ENCODE measurements at places on chromosomes 13 and 19.

GRCh38 chr19:3570606-3571011 lies 2.1 kb upstream of the HMG20B start:
- no peak for DNase-seq

GRCh38 chr13:84659359-84659661 lies 777.0 kb upstream of the SLITRK1 start:
- DNase-seq: no peak

DNA sequence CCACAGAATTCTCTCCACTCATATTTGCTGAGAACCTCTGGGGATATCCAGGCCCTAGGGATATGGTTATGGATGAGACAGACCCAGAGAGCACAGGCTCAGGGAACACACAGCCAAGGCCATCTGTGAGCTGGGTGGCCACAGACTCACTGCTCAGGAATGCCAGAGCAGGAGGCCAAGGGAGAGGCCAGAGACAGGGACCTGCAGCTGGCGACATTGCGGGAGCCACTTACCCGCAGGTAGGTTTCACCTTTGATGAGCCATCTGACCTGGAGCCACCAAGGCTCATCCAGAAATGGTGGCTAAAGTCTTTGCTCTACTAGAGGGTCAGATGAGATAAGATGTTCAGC lies 29.4 kb downstream of the CCNE1 start:
- DNase-seq: no peak

- no peak for DNase-seq
Measured at GRCh38 chr19:38850976-38851621, 1.3 kb upstream of the HNRNPL start.

- DNase-seq: no peak
Measured at GRCh38 chr19:52296400-52296772, 583 bp upstream of the ZNF480 start.

DNA sequence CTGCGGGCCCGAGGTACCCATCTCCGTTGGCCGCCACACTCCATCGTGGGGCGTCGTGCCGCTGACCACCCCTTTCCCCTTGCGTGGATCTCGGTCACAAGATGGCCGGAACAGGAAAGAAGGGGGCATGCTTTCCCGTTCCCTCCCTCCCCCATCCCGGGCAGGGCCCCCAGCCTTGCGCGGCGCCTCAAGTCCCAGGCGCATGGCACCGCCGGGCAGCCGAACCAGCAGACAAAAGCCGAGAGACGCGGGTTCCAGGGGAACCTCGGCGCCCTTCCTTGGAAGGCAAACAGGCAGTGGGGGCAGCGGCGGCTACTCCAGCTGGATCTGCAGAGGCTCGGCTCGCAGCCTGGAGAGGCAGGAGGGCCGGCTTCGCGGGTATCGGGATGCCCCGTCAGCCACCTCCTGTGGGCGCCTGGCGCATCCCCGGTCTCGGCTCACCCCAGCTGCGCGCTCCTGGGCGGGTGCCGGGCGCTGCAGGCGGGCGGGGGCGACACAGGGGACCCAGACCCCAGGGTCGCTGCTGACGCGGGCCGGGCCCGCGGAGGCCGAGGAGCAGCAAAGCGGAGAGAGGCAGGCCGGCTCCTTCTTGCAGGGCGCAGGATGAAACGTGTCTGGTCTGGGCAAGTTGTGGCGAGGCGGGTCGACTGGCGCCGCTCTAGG lies 439 bp downstream of the DZIP1 start:
- DNase-seq: no peak

DNA sequence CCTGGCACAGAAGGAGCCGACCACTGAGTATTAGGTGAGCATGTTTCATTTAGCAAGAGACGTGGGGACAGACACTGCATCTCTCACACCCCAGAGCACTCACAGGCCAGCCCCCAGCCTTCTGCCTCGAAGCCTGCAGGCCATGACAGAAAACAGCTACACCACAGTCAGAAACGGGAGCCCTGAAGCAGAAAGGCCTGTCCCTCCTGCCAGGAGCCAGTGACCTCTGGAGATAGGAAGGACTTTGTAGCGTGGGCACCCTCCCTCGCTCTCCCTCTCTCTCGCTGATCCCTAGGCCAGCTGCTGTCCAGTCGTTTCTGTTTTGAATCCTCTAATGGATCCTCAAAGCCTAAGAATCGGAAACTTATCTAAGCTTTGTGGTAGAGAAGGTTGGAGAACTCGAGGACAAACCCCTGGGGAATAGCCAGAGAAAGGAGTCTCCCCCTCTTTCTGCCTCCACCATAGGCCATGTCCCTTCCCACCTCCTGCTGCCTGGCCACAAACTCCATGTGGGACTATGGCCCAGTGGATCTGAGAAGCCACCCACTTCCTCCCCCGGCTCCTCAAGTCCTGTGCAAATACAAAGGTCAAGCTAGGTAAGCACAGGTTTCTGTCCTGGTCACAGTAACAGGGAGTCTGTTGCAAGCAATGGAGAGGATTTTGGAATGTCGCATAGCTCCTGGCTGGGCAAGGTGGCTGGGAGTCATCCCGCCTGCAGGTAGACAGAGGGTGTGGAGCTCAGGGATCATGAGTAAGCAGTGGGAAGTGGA lies 95.1 kb downstream of the NUFIP1 start:
- DNase-seq: no peak

DNA sequence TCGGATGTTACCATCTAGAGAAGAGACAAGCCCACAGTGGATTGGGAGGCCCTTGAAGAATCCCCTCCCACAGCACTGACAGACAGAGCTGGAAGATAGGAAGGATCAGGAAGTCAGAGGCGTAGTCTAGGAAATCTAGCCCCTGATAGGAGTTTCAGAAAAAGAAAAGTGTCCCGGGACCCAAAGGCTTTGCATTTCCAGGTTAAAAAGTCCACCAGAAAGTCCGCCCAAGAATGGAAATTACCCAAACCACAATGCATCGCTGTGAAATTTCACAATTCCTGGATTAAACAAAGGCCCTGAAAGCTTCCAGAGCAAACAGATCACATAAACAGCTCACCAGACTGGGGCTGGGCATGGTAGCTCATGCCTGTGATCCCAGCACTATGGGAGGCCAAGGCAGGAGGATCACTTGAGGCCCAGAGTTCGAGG lies 146.9 kb downstream of the KDM4B start:
- no peak for DNase-seq

- no peak for DNase-seq
Measured at GRCh38 chr13:28539625-28540286, 44.8 kb upstream of the FLT1 start.

DNA sequence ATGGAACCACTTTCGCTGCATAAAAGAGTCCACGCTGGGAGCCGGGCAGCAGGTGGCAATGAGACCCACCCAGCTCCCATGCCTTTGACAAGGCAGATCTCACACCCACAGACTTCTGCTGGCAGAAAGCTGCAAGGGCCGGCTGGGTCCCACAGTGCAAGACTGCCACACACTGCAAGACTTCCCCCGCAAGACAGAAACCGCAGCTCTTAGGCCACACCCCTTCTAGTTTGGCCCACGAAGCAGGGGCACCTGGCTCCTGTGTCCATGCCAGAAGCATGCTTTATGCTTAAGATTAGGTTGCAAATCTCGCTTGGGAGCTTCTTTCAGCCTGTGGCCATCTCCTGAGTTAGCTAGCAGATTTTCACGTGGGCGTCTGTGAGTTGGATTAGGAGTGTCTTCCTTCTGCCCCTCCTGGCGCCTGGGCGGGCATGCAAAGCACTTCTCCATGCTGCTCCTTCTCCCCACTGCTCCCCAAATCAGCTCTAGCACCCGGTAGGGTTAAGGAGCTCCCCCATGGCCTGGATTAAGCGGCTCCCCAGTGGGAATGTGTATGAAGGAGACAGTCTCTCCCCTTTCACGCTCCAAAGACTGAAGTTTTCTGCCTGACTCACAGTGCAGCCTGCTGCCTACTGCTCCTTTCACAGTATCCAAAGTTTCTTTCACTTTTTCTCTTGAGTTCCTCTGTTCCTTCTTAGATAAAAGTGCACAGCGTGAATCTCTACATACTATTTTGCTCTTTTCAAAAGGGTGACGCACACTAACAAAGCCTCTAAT lies 17.7 kb downstream of the GPC6 start:
- no peak for DNase-seq

GRCh38 chr19:31612873-31613272 lies 263.6 kb upstream of the TSHZ3 start:
- DNase-seq: no peak

DNA sequence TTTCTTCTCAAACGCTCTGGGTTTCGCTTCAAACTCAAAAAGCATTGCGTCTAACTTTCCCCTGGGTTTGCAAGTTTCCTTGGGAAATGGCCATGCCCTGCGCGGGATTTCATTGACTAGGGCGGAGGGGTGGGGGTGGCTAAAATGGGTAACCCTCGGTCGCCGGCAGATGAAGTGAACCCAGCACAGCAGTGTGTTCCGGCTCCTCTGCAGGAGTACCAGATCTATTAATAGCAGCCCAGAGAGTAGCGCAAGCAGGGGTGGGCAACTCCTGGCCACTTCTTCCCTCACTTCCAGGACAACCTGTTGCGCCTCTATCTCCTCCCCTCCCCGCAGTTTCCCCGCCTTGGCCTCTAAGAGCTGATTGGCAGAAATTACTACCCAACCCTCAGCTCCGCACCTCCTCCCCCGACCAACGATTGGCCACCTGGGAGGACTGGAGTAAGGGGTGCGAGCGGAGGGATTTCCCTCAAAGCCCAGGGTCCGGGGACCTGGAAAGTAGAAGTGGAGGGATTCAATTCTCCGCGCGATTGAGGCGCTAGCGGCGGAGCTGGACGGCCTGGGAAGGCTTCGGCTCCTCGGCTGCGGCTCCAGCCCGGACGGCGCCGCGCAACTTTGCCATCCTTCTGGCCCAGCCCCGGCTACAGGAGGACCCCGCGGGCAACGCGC lies at the start of gene FREM2:
Gene FREM2, plus strand, starts transcription at position 501 of the 669 bp plus-strand sequence. CDS start 268 bp downstream, outside the sequence.
- DNase-seq: no peak

- no peak for DNase-seq
Measured at GRCh38 chr13:39091586-39091985, 53.3 kb downstream of the NHLRC3 start.

DNA sequence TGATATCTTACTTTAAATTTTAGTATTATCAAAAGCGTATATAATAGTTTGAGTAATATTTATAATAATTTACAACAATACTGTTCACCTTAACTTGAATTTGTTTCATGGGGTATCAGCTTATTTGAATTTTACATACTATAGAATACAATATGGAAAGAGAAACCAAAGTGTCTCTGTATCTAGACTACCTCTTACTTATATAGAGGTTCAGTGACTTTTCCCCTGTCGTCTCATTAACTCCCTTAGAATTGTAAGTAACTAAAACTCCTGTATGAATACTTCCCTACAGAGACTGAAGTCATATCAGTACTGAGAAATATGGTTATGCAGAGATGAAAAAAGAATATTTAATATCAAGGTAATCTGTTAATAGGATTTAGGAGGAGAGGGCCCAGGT lies 26.8 kb downstream of the COG6 start:
- no peak for DNase-seq

- no peak for DNase-seq
Measured at GRCh38 chr13:67259208-67259607, 29.1 kb upstream of the PCDH9 start.

DNA sequence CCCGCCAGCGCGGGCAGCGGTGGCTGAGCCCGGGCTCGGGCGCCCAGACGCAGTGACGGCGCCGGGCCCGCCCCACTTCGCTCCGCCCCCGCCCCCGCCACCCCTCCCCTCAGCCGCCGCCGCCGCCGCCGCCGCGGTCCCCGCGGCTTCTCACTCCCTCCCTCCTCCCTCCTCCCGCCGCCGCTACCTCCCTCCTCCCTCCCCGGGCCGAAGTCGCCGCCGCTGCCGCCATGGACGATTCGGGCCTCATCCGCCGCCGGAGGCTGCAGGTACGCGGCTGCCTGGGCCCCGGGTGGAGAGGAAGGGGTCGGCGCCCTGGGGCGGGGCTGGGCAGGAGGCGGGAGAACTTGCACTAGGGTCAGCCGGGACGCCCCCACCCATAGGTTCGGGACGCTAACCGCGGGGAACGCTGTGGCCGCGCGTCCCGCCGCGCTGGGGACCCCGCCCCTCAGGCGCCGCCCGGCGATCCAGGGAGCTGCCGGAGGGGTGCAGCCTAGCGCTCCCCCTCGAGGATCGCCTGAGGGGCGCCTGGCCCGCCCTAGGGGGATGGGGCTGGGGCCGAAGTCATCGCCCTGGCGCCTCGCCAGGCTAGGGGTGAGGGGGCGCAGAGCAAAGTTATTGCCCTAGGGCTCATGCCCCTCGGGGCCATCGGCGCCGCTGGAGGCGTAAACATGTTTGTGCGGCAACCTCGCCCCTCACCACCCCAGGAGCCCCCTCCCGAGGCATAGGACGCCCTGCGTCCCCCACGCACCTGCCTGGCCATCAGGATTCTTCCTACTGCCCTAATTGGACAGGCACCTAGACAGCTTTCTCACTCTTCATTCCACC lies 427 bp downstream of the RTBDN start:
- DNase-seq: no peak

DNA sequence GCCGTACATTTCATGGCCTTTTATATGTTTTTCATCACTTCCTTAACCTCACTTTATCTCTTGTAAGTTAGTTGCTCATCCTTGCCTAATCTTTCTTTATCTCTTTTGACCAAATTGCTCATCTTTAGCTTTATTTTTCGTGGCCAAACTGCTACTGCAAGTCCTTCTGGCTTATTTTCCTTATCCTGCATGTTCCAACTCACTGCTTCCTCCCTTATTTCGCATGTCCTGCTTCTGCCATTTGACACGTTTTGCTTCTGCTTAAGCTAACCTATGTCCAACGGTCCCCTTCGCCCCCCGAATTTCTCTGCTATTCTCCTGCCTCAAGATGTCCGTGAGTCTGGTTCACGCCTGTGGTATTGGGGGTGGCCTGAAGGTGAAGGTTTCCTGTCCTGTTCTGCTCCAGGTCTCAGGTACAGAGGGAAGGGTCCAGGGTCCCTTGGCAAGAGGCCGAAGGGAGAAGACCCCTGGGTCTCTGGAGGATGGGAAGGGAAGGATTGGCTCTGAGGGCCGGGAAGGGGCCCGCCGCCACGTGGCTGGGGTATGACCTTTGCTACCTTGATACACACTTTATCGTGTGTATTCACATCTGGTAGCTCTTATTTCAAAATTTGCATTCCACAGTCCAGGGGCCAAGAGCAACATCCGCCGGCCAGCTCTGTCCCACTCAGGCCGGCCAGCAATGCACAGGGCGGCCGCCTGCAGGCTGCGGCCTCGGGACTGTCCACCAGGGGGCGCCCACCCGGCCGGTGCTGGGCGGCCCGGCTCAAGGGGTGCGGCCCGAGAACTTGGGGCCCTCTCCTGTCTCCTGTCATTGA lies 2.9 kb upstream of the C19orf85 start:
- peak; percentile 60 for DNase-seq

- no peak for DNase-seq
Measured at GRCh38 chr13:97191142-97191541, 31.0 kb upstream of the MBNL2 start.

DNA sequence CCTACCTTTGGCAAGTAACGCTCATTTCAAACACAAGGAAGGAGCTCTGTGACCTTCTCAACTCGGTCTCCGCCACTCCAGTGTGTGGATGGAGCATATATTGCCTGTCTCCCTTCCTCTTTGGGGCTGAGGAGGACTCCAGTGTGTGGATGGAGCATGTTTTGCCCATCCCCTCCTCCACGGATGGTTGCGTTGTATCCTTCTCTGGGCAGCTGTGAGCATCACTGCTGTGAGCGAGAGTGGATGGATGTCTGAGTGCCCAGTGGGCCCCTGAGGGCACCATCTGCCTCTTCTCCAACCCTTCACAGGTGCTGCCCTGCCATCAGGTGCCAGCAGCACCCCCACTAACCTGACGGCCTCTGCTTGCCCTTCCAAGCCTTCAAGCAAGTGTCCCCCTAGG lies 186.2 kb downstream of the TEX29 start:
- no peak for DNase-seq
